ENCODE measurements at places on chromosomes 3 and 15. TPM values are rescaled to one million over a fixed set of nuclear protein-coding genes. Genes with fewer than 3 reads are reported as not detected.

The ZNF385D gene
- 0.25 TPM for polyA plus RNA-seq

The SMARCC1 gene
- 29.7 TPM for polyA plus RNA-seq

The ZBTB47 gene
- 5.1 TPM for polyA plus RNA-seq

The SPRED1 gene
- 5.7 TPM for polyA plus RNA-seq

The GNAT1 gene
- polyA plus RNA-seq: not detected

The FAM107A gene
- polyA plus RNA-seq: not detected

The WNT5A gene
- 9.4 TPM for polyA plus RNA-seq

The DNAH12 gene
- 0.10 TPM for polyA plus RNA-seq

DNA sequence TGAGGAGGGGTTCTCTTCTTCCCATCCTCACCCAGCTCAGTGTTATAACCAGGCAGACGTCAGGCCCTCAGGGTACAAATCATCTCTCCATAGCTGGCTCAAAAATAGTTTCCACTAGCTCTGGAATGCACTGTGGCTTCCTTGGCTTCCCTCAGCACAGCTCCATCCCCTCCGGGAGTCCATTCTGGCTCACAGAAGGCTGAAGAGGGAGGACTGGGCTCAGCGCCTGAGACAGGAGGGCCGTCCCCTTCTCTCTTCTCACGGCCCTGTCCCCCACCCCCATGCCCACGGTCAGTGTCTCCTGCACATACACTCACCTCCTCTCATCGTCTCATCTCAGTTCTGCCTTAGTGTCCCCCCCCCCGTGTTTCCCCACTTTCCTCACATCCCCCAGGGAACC, 50.1 kb downstream of the UMPS start:
- H3K36me3 ChIP-seq: peaks cover 12% of the 10 kb centered on the region
- peaks cover 25% of the 10 kb centered on the region for H3K4me1 ChIP-seq
- no peaks in the 10 kb centered on the region for H3K27me3 ChIP-seq
- peak overlapping the region; percentile 16 for H3K27ac ChIP-seq
- peak overlapping the region; percentile 3 for H3K4me3 ChIP-seq

DNA sequence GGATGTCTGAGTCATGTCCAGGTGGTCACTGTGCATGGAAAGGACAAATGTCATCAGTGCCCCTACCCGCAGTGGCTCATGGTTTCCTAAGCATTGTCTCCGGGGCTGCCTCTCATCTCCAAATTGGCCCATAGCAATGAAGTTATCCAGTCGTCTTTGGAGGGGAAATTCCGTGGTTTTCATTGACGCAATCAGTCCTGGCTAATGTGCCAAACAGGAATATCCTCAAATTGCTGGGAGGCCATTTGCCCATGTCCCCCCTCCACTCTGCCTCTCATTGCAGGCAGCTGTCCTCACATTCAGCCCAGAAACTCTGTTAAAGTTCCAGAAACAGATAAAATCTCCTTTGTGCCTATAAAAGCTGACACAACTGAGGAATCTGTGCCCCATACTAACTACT, 81.6 kb downstream of the MCTP2 start:
- no peak for DNase-seq
- no peak overlapping the region for H3K27ac ChIP-seq
- no peaks in the 10 kb centered on the region for H3K27me3 ChIP-seq
- H3K36me3 ChIP-seq: peaks cover 9% of the 10 kb centered on the region
- no peaks in the 10 kb centered on the region for H3K4me1 ChIP-seq

DNA sequence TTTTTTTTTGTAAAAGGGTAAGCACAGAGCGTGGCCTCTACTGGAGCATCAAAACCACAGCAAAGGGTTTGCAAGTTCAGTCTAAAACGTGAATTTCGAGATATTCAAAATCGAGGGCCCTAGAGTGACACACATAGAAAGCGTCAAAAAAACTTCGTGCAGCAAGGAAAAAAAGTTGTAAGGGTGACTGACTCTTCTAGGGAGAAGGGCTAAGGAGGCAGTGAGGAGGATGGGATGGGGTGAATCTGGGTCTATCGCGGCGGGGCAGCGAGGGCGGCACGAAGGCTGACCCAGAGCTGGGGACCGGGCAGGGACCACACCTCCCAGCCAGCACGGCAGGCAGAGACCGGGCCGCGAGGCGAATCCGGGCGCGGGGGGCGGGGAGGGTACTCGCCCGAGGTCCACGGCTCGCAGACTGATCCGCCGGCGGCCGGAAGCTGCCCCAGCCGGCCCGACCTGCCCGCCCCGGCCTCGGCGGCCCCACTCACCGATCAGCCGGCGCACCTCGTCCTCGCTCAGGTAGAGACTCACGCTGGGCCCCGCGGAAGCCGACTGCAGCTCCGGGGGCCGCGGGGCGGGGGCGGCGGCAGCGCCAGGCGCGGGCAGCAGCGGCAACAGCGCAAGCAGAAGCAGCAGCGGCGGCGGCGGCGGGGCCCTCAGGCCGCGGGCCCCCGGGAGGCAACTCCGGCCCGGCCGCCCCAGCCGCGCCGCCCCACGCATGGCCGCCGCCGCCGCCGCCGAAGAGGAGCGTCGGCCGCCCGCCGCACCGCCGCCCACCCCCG, 533 bp downstream of the RYK start:
- H3K4me1 ChIP-seq: peaks cover 31% of the 10 kb centered on the region
- H3K36me3 ChIP-seq: no peaks in the 10 kb centered on the region
- DNase-seq: no peak
- H3K27ac ChIP-seq: peak overlapping the region; percentile 73

DNA sequence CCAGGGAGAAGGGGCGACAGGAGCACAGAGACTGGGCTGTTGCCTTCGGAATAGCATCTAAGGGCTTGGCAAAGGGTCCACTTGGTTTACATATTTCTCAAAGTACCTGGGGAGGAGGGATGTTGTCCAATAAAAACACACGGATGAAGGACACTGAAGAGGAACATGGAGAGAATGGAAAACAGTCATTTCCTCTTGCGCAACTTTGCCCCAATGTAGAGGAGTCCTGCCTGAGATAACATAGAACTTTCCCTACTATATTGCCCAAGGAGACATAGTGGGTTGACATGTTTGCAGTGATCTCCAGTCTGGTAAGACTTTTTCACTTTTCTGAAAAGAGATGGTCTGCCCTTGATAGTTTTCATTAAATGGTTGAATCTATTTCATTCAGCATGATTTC, 468.8 kb upstream of the SUCLG2 start:
- no peaks in the 10 kb centered on the region for H3K36me3 ChIP-seq
- H3K4me3 ChIP-seq: no peak overlapping the region
- DNase-seq: no peak
- H3K27me3 ChIP-seq: no peaks in the 10 kb centered on the region
- no peak overlapping the region for H3K27ac ChIP-seq
- H3K4me1 ChIP-seq: no peaks in the 10 kb centered on the region

GRCh38 chr3:183275418-183275817, 22.4 kb downstream of the B3GNT5 start:
- H3K4me1 ChIP-seq: peaks cover 34% of the 10 kb centered on the region
- peaks cover 2% of the 10 kb centered on the region for H3K36me3 ChIP-seq
- no peaks in the 10 kb centered on the region for H3K27me3 ChIP-seq
- peak overlapping the region; percentile 68 for H3K27ac ChIP-seq
- H3K4me3 ChIP-seq: no peak overlapping the region

- no peak overlapping the region for H3K27ac ChIP-seq
- H3K4me1 ChIP-seq: no peaks in the 10 kb centered on the region
- H3K4me3 ChIP-seq: no peak overlapping the region
- no peak for DNase-seq
Measured at GRCh38 chr3:146801492-146801891, 196.3 kb upstream of the PLSCR5 start.

GRCh38 chr3:131174752-131175151, 148.1 kb downstream of the NEK11 start:
- no peak overlapping the region for H3K4me3 ChIP-seq
- no peaks in the 10 kb centered on the region for H3K27me3 ChIP-seq
- no peaks in the 10 kb centered on the region for H3K36me3 ChIP-seq
- no peak for DNase-seq
- peaks cover 3% of the 10 kb centered on the region for H3K4me1 ChIP-seq

DNA sequence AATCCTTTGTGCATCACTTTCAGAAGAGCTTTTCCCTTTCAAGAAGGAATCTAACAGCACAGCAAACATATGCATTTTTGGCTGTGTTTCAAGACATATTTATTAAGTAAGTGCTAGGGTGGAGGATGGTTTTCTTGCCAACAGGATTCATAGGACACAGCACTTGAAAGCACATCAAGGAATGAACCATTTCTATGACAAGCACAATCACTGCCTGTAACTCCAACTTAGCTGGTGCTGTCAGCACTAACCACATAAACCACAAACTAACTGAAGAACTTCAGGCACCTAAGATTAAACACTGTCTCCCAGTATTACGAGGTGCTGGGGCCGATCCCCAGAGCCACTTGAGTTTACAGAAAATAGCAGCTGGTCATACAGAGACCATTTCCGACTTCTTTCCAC, 35.4 kb upstream of the SPRED1 start:
- H3K36me3 ChIP-seq: no peaks in the 10 kb centered on the region
- no peak for DNase-seq
- H3K27me3 ChIP-seq: no peaks in the 10 kb centered on the region
- H3K4me1 ChIP-seq: peaks cover 23% of the 10 kb centered on the region
- H3K27ac ChIP-seq: peak overlapping the region; percentile 65
- H3K4me3 ChIP-seq: no peak overlapping the region

- DNase-seq: no peak
- H3K4me3 ChIP-seq: no peak overlapping the region
- peaks cover 6% of the 10 kb centered on the region for H3K27me3 ChIP-seq
- H3K27ac ChIP-seq: no peak overlapping the region
- no peaks in the 10 kb centered on the region for H3K36me3 ChIP-seq
Measured at GRCh38 chr15:92661956-92662355, 6.4 kb upstream of the FAM174B start.

- H3K4me1 ChIP-seq: no peaks in the 10 kb centered on the region
- no peak for DNase-seq
- no peaks in the 10 kb centered on the region for H3K27me3 ChIP-seq
- no peak overlapping the region for H3K4me3 ChIP-seq
Measured at GRCh38 chr3:117084739-117085270, 375.2 kb downstream of the TUSC7 start.

DNA sequence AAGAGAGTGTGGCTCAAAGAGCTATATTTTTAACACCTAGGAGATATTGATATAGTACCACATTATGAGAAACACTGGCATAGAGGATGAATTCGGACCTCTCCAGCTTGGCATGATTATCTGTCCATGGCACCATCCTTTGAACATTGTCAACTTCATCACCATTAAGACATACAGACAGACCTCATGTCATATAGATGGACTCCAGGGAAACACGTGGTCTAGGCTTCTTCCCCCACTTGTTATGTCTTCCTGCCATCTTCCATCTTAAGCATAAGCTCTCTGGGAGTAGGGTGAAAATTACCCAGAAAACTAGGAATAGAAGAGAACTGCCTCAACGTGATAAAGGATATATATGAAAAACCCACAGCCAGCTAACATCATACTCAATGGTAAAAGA, 51.8 kb downstream of the OCA2 start:
- H3K4me1 ChIP-seq: no peaks in the 10 kb centered on the region
- no peaks in the 10 kb centered on the region for H3K36me3 ChIP-seq
- no peak for DNase-seq
- H3K27me3 ChIP-seq: no peaks in the 10 kb centered on the region
- H3K27ac ChIP-seq: no peak overlapping the region

DNA sequence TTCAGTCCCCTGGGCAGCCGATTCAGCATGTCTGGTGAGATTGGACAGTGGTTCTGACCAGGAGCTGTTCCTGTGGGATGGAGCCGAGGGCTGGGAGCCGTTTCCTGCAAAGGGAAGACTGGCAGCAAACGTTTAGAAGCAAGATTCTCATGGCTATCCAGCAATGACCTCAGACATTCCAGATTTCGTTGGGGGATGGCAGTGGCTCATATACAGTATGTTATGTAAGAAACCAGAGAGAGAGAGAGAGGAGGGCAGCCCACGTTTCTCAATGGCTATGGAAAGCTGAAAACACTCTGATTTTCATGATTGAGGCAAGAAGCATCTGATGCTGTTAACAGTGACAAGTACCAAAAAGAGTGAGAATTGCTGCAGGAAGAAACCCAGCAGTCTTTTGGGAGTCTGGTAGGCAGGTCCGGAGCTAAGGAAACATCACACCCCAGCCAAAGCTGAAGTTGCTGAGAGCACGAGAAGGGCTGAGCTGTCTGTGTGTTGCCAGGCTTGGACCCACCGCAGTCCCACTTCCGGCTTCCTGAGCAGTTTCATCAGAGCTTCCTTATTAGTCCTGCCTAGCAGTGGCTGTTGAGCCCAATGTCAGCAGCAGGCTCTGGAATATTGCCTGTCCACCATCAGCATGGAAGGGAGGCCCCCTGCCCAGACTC, 25.6 kb upstream of the VPS8 start:
- no peak overlapping the region for H3K27ac ChIP-seq
- H3K4me1 ChIP-seq: peaks cover 10% of the 10 kb centered on the region
- DNase-seq: no peak
- H3K27me3 ChIP-seq: peaks cover 8% of the 10 kb centered on the region

- no peaks in the 10 kb centered on the region for H3K36me3 ChIP-seq
- DNase-seq: peak; percentile 5
- no peak overlapping the region for H3K27ac ChIP-seq
Measured at GRCh38 chr3:146640955-146641867, 36.1 kb upstream of the PLSCR5 start.

DNA sequence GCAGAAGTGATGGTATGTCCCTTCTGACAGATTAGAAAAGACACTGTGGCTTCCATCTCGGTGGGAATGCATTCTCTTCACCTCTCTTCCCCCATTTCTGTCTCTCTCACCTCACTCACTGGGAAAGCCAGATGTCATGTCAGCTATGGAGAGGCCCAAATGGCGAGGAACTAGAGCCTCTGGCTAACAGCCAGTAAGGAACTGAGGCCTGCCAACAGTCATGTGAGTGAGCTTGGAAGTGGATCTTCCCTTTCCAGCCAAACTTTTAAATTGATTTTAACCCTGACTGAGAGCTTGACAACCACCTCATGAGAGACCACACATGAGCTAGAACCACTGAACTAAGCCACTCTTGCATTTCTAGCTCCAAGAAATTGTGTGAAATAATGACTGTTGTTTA, 35.2 kb upstream of the CDAN1 start:
- no peaks in the 10 kb centered on the region for H3K4me1 ChIP-seq
- H3K4me3 ChIP-seq: no peak overlapping the region
- H3K36me3 ChIP-seq: peaks cover 4% of the 10 kb centered on the region
- H3K27me3 ChIP-seq: no peaks in the 10 kb centered on the region

DNA sequence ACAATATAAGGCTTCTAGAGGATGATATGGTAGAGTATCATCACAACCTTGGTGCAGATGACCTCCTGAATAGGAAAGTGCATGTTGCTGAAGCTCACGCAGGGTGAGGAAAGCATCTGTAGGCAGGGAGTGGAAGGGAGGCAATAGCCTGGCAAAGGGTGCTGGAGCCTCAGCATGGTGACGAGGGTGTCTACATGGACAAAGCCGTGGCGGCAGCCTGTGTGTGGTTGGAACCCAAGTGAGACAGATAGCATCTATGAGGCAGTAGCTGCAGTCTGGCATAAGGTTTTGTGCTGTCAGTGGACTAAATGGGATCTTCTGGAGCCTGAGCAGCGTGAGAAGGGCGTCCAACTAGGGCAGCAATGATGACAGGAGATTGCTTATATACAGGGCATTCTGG, 132.5 kb downstream of the DLG1 start:
- H3K4me1 ChIP-seq: peaks cover 15% of the 10 kb centered on the region
- peaks cover 18% of the 10 kb centered on the region for H3K36me3 ChIP-seq
- H3K4me3 ChIP-seq: no peak overlapping the region

GRCh38 chr3:140085001-140085400, 150.0 kb downstream of the CLSTN2 start:
- H3K4me1 ChIP-seq: no peaks in the 10 kb centered on the region
- DNase-seq: no peak
- H3K36me3 ChIP-seq: no peaks in the 10 kb centered on the region
- H3K27ac ChIP-seq: no peak overlapping the region
- peaks cover 3% of the 10 kb centered on the region for H3K27me3 ChIP-seq
- H3K4me3 ChIP-seq: no peak overlapping the region

All from keratinocyte (primary cell).